ENCODE measurements at places on chromosomes 2 and 18. TPM values are rescaled to one million over a fixed set of nuclear protein-coding genes. Genes with fewer than 3 reads are reported as not detected.

- no peak for DNase-seq
Observed at GRCh38 chr2:70671092-70671675, 96.8 kb downstream of the ADD2 start.

DNA sequence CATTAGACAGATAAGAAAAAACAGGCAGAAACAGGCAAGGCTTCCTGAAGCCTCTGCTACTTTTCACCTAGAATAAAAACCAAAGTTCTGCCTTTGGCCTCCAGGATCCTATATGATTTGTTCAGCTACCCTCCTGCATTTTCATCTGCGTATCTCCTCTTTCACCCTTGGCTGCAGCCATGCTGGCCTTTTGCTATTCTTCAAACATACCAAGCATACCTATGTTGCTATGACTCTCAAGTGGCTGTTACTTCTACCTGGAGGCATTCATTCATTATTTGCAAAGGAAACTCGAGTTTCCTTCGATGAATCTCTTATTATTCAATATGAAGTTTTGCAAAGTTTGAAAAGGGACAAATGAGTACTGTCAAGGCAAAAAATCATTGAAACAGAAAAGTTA, 106.4 kb upstream of the HNMT start:
- DNase-seq = no peak

Gene SIGLEC15
- total RNA-seq = 41.1 TPM

Gene KCNG2
- total RNA-seq = not detected

- no peak for DNase-seq
Observed at GRCh38 chr18:10892786-10893185, 256.6 kb downstream of the PIEZO2 start.

Gene CD8B2
- not detected for total RNA-seq

DNA sequence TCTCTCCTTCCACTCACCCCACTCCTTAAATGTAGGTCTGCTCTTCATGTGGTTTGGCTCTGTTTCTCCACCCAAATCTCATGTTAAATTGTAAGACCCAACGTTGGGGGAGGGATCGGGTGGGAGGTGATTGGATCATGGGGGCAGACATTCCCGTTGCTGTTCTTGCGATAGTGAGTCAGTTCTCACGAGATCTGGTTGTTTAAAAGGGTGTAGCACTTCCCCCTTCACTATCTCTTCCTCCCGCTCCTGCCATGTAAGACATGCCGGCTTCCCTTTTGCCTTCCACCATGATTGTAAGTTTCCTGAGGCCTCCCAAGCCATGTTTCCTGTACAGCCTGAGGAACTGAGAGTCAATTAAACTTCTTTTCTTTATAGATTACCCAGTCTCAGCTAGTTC, 1044.5 kb upstream of the POU3F3 start:
- DNase-seq = no peak

- no peak for DNase-seq
Observed at GRCh38 chr2:108858894-108859293, 72.3 kb downstream of the CCDC138 start.

- no peak for DNase-seq
Observed at GRCh38 chr2:206204710-206205109, 45.0 kb downstream of the EEF1B2 start.

Gene SGPP2
- total RNA-seq = 29.1 TPM

Gene HOXD12
- not detected for total RNA-seq

- no peak for DNase-seq
Observed at GRCh38 chr2:24588294-24588693, 97.2 kb downstream of the NCOA1 start.

Gene RNASEH1
- 43.0 TPM for total RNA-seq

- no peak for DNase-seq
Observed at GRCh38 chr2:199329466-199329865, 128.3 kb downstream of the SATB2 start.

DNA sequence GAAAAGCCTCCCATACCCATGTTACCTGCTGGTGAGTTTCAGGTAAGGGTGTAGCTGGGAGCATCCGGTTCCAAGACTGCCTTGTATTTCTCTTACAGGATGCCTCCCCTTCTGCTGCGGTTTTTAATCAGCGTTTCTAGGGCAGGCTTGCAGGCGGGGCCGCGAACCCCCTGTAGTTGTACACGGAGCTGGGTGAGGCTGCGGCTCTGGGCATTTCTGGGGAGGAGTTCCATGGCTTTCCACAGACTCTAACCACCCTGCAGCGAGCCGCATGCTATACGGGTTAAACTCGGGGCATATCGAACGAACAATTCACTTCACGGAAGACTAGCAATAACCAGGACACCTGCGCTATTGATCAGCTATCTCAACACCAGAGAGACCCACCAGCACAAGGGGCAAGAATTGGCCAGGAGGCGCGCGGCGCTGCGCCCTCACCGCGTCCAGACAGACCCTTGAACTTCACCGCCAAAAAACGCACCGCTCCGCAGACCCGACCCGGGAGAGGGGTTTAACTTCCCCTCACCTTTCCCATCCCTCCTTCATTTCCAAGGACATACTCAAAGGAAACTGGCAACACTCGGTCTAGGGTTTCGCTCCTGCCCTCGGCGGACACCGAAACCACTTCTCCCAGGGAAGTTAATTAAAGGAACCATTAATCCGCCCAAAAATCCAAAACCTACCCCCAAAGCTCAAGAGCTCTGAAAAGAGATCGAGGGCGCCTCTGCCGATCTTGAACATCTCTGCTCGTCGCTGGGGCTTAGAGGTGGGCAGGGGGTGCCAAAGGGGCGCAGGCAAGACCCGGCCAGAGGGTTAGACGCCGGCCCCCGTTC, 909 bp downstream of the TGFA start:
- DNase-seq = no peak

Gene ADD2
- 9.9 TPM for total RNA-seq

DNA sequence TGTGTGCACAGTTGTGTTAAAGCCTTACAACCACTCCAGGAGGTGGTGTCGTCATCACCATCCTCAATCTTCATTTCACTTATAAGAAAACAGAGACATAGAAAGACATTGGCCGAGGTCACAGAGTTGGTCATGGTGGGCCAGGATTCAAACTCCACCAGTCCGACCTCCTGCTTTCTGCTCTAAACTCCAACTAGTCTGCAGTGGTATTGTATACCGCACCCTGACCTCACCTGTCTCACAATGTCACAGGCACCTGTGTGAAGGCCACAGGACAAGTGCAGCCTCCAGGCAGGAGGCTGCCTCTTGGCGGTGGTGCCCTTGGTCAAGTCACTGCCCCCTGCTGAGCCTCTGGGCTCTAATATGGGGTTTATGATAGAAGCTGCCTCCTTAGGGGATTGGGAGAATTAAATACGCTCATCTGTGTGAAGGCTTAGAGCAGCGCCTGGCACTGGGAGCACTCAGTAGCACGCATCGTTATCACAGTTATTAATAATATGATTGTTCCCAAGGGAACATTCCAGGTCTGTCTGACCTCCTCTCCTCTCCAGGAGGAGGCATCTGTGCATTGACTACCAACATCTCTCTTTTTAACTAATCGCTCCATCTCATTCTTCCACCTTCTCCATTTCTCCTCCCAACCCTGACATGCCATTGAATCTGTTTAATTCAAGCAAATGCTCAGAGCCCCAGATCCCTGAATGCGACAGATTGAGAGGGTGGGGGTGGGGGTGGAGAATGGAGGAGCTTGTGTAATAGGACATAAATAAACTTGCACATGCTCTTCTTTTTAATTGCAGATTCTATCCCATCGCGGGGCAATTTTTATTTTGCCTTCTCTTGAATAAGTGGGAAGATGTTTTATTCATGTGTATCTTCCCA, 112.7 kb downstream of the MCFD2 start:
- DNase-seq = no peak

DNA sequence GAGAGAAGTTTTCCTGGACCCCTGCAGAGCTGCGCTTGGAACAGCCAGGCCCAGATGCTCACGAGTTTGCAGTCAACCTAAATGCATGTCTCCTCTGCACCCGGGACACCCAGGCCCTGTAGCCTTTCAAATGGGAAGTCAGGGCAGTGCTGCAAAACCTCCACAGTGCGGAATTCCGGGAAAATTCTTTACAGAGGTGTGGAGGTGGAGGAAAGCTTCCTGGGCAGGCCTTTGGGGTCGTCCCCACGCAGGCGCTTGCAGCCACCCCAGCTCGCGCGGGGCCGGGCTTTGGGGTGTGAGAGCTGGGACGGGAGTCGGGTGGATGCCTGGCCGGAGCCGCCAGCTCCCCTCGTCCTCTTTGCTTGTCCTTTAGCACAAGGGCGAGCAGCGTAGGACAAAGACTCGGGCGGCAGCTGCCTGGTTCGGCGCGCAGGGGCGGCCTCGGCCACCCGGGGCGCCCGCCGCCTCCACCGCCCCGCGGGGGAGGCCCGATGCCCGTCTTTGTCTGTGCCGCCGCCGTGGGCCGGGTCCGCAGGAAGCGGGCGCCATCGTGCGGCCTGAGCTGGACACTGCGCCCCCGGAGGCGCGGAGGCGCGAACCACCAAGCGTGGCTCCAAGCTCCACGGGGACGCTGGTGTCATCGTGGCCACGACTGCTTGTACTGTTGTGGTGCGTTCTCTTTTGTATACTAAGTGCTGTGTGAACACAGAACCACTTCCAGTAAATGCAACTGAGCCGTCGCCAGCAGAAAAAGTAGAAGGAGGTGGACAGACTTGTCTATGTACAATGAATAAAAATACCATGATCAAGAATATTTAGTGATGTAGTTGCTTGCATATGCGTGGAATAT, 28.2 kb upstream of the BCL11A start:
- no peak for DNase-seq

DNA sequence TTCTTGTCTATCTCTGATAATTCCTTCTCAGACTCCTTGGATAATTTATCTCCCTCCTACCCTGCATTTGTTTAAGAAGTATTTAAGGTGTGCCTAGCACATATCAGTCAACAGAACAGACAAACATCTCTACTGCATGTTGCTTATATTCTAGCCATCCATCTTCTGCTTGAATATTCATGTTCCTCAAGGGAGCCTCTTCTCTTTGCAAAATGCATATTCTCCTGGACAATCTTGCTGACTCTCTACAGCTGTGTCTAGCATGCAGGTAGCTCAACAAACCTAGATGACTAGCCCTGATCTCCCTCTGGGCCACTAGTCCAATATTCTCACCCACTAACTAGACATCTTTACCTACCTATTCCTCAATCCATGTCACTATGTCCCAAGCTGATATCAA, 70.0 kb downstream of the AP1S3 start:
- no peak for DNase-seq

DNA sequence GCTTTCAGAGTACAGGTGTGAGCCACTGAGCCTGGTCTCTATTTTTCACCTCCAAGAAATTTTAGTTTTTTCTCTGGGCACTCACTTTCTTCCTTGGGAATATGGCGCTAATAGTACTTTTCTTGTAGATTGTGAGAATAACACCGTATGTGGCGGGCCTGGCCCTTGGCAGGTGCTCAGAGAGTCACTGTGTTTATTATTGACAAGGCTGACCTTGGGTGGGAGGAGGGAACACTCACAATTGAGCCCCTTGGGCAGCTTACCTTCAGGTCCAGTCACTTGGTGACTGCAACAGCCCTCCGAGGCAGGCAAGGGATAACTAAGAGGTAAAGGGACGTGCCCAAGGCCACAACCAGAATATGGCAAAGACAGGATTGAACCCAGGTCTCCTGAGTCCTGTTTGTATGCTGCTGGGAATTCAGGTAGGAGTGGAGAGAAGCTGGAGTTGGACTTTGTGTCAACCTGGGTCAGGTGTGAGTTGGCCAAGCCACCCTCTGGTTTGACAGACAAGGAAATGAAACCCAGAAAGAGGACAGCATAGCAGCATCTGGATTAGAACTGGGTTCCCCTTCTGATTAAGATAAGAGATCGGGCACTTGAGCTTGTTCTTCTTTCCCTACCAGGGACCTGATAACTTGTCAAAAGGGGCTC, 2.8 kb upstream of the STK25 start:
- DNase-seq = no peak

DNA sequence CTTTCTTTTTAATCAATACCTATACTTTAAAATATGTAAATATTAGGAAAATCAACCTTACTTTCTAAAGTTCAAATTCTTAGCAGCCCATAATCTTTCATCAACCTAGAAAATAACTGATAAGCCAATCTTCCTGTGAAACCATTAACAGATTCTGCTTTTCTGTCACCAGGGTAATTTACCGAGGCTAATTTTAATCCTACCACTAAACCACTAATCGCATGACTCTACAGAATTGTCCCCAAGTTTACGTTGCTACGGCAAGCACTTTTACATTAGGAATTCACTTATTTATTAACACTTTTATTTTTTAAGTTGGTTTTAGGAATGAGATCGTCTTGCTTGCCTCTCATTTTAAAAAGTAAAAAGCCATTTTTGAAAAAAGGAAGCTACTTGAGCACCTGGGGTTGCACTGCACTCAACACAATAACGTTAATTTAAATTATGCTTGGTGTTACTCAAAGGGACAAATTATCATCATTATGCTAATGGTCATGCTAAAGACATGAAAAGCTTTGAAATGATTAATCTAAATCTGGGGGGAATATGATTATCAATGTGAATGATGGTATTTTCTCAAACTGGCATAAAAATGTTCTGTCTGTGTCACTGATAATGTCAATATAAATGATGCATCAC, 10.2 kb downstream of the ZNF516 start:
- DNase-seq = no peak

Gene OTOF
- total RNA-seq = not detected

Gene RAB6C
- 0.34 TPM for total RNA-seq

Gene OSR1
- total RNA-seq = 0.04 TPM

DNA sequence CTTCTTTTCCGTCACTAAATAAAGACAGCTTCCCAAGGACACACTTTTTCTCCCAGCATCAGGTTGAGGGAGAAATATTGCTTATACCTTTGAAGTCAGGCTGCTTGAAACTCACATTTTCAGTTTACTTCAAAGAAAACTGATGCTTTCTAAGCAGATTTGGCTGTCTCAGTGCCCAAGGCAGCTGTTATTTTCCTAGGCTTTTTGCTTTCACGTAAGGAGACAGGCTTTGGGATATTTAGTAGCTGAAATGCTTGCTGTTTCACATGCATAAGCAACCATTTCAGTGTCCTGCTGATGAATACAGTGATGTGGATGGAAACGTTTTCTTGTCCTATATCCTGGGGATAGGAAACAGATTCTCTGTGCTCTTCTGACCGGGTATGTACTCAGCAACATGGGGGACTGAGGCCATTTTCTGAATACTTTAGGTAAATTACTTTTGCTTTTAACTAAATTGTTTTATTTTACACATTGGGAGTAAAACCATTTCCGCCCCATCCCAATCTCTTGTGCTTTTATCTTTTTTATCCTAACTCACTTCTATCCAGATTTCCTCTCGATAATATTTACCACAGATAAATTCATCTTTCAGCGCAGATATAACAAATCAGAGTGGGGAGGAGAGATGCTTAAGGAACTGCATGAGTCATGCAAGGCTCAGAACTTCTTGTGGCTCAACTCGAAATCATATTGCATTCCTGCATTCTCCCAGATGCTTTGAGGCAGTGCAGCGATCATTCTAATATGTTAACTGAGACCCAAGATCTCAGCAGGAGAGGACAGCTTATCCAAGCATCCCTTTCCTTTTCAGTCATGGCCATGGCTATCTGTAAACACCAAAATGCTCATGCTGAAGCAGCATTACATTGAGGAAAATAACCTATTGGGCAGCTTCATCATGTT, 22.2 kb downstream of the GALR1 start:
- DNase-seq = no peak

Gene CLEC4F
- total RNA-seq = not detected

DNA sequence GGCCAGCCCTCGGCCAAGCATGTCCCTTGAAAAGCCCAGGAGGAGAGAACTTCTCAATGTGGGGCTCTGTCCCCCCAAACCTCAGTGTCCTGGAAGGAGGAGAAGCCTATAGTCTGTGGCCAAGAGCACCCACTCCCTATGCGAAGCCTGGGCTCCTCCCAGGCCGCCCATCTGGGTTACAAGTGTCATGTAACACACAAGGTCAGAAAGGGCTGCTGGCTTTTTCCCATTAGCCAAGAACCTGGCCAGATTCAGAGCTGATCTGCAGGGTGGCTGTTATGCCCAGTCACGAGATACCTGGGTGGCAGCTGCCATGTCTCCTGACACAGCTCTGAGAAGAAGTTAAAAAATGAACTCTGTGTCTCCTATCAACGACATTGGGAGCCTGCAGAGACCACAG, 170.7 kb downstream of the TNS1 start:
- DNase-seq = no peak
